Right kidney (tissue), 9 donors: ENCODE measurements at places on chromosomes 3 and 15.

- DNase-seq = no peak
These were observed 265.3 kb downstream of the TBL1XR1 start for GRCh38 chr3:176931991-176932390.

DNA sequence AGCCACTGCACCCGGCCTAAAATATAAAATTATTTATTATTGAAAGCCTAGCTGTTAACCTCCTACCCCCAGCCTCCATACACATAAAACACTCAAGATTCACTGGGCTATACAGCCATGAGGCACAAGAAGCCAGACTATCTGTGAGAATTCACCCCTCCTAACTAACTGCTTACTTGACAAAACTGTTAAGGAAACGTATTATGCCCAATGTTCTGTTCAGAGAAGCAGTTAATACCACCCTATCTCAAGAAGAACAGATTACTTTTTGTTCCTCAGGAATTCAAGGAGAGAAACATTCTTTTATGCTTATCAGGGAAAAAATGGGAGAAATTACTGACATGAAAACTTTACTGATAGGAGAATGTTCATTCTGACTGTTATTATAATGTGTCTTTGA, 144.1 kb downstream of the BBX start:
- DNase-seq = no peak

GRCh38 chr3:25021816-25022215, 406.2 kb upstream of the RARB start:
- DNase-seq = no peak

GRCh38 chr3:158110658-158111018, 749 bp downstream of the RSRC1 start:
- no peak for DNase-seq

DNA sequence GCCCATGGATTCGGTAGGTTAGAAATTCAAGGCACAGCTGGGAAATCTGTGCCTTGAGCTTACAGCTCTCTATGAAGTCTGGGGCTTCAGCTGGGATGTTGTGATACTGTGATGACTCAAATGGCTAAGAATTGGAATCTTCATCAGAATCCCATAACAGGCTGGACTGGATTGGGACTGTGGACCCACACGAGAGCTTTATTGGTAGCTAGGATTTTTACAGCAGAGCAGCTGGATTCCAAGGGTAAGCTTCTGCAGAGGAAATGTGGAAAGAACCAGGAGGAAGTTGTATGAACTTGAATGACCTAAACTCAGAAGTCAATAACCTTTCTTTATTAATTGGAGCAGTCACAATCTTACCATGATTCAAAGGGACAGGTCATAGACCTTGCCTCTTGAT, 1187.1 kb downstream of the ROBO1 start:
- DNase-seq = no peak

- DNase-seq = no peak
These were observed 3.7 kb downstream of the PDIA5 start for GRCh38 chr3:123070510-123070909.

DNA sequence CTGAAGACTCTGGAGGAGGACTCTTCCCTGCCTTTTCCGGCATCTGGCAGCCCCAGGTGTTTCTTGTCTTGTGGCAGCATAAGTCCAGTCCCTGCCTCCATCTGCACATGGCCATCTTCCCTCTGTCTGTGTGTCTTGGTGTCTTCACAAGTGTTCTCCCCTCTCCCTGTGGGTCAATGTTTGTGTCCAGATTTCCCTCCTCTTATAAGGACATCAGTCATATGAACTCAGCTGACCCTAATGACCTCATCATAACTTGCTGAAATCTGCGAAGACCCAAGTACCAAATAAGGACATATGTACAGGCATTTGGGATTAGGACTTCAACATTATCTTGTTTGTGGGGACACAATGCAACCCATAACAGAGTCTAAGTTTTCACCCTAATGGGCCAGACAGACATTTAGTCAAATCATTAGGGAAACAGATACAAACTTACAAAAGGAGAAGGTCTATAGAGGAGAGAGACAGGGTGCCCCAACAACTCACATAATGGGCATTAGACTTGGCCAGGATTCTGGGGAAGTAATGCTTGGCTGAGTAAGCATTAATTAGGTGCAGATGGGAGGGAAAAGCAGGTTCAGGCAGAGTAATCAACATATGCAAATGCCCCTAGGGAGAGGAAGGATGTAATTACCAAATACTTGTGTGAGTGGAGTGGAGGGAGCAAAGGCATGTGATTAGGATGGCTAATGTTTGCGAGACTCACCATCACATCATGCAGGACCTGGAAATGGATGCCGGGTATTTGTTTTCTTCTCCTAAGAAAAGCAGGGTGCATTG, 372.8 kb upstream of the TBL1XR1 start:
- no peak for DNase-seq

GRCh38 chr3:49134471-49135265, 1.8 kb upstream of the LAMB2 start:
- no peak for DNase-seq

GRCh38 chr15:56929399-56929798, 11.0 kb downstream of the TCF12 start:
- no peak for DNase-seq

- no peak for DNase-seq
These were observed 28.2 kb downstream of the DUOX1 start for GRCh38 chr15:45157974-45158373.

DNA sequence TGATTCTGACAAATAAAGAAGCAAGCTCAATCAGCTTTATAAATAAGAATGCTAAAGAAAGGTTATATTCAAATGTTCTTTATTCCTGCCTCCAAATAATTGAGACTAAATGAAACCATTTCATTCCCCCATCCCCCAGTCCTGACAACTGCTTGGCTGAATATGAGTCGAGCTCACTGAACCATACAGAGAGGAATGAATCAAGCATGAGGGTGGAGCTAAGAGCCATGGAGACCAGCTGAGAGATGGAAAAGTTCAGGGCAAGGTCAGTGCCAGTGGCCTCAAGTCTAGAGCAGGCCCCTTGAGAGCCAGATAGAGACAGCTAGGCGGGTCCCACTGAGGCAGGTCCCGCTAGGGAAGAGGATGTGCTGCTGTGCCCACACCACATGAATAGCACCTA, 188.7 kb upstream of the EIF1B start:
- DNase-seq = peak; percentile 30

DNA sequence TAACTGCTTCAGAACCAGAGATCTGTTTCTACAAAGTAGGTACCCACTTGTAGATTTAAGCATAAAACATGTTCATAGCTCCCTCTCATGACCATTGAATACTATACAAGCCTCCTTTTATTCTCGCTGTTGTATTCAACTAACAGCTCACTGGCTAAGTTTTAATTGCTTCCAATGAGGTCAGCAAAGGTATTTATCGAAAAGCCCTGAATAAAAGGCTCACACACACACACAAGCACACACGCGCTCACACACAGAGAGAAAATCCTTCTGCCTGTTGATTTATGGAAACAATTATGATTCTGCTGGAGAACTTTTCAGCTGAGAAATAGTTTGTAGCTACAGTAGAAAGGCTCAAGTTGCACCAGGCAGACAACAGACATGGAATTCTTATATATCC, at the start of gene FGF7:
TSS of gene FGF7 (plus strand) at position 222 of the 400 bp plus-strand sequence. CDS start 1,056 bp downstream, outside the sequence.
- DNase-seq = peak; percentile 44

- DNase-seq = peak; percentile 81
These were observed 9.9 kb upstream of the LEKR1 start for GRCh38 chr3:156816091-156816793.

- DNase-seq = no peak
These were observed 86.1 kb downstream of the NAALADL2 start for GRCh38 chr3:174945276-174945675.

DNA sequence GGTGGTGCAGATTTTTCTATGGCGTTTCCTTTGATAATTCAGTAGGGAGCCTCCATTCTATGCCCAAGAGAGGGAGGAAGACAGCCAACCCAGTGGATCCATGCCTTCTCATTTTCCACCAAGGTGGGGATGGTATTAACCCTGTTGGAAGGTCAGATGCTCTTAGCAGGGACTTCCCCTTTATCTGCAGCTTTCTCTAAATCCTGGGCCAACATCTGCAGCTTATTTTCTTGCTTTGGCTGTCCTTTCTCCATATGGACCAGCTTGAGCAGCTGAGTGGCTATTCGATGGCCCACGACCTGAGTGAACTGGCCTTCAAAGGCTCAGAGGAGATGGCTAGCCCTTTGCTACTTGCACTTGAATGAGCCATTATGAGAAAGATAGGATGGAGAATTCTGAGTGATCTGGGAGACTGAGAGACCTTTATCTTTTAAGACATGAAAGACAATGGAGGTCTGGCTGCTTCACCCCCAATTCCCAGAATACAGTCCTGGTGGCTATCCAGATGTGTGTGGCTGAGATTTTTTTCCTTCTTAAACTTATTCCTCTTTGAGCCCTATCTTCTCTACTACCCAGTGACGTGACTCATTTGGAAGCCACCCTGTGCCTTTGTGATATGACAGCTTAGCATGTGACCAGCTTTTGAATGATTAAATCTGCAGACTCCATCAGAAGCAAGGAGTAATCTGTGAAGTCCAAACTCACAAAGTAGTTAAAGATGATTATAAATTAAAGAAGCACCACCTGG, 39.6 kb upstream of the TRAK1 start:
- DNase-seq = no peak

DNA sequence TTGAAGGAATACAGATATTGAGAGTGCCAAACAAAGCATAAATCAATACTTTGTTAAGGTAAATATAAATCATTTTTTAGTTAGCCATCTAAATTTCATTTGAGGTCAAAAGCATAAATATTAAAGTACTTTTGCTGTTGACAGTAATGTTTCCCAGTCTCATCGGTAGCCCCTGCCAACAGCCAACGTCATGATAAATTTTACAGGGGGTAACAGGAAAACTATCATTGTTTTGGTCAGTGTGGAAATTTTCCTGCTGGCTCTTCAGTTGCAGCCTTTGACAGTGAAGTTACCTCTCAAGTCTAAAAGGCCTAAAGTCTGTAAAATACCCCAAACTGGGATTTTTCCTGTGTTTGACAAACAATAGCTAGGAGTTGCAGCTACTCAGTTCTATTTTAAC, 37.3 kb upstream of the TTC14 start:
- DNase-seq = no peak

GRCh38 chr15:60961541-60962485, 267.3 kb downstream of the RORA start:
- no peak for DNase-seq

- DNase-seq = no peak
These were observed 42.2 kb downstream of the TBC1D2B start for GRCh38 chr15:78035321-78035751.

DNA sequence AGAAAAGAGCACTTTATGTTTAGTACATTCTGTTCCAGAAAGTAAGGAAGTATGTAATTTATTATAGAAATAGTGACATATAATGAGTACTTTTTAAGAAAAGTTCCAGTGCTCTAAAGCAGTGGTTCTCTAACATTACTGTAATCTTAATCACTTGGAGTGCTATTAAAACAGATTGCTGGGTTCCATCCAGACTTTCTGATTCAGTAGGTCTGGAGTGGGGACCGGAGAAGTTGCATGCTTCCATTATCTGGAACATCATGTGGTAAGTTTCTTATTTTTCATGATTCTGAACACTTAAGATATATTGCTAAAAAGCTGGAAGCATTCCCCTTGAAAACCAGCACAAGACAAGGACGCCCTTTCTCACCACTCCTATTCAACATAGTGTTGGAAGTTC, 47.5 kb upstream of the ARL14 start:
- DNase-seq = no peak

- no peak for DNase-seq
These were observed 91.1 kb downstream of the TRIM42 start for GRCh38 chr3:140768941-140769340.

GRCh38 chr3:128054367-128054766, 2.1 kb downstream of the SEC61A1 start:
- no peak for DNase-seq

DNA sequence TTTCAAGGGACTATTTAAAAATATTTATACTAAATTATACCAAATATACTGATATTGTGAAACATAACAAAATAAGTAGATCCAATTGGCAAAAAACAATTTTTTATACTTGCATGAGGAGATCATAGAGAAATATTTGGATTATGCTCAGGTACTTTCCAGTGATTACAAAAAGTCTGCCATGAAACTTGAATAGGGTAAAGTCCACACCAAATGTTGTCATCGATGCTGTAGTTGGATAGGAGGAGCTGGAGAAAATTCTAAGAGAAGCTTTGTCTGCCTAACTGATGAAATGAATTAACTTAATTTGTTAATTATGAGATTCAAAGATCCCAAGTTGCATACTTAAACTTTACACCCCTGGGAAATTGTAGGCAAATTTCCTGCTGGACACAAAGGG, 93.3 kb downstream of the SI start:
- DNase-seq = no peak

DNA sequence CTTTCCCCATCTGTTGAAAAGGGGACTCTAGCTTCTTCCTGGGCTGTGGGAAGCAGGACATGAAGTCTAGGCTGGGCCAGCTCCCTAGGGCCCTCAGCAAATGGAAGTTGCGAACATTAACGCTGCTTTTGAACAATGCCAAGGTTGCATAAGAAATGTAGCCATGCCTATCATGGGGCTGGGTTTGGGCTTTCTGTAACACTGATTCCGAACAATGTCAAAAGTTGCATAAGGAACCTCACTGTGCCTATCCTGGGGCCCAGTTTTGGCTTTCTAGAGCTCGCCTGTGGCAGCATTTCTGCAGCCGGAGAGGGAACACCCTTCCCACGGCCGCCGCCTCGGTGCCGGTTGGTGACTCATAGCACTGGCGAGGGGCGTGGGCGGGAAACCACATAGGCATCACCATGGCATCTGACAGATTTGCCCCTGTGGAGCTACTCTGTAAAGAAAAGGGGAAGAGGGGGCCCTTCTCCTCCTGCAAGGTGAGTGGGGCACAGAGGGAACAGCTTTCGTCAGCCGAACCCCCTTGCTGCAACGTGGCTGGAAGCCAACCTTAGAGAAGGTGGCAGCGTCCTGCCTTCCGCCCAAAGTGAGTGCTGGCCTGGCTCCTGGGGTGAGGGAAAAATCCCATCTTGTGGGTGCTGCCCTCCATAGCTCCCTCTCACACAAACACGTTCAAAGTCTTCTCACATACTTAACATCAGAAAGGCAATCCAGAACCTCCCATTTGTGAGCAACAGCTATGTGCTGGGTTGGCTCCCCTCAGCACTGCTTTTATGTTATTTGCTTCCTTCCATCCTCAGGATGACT, 46.6 kb upstream of the ATP2B2 start:
- DNase-seq = no peak

DNA sequence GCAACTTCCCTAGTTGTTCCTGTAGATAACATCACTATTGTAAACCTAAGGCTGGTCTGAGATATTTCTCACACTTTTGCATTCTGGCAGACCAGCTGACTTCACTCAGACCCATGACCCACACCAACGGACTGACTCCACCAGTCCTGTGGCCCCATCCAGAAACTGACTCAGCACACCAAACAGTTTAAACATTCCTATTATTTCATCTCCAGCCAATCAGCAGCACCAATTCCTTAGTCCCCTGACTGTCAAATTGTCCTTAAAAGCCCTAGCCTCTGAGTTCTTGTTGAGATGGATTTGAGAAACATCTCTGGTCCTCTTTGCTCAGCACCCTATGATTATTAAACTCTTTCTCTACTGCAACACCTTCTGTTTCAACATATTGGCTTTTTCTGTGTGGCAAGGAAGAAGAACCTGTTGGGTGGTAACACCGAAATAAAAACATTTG, 12.2 kb upstream of the IDH2 start:
- no peak for DNase-seq
